Stimulated activated CD4-positive, alpha-beta T cell treated with anti-CD3 and anti-CD28 coated beads, Interleukin-1b, Interleukin-23, amount 100 ng/mL, for 1 hour (primary cell): ENCODE measurements at places on chromosomes 1 and 21.

- DNase-seq = no peak
Observed at GRCh38 chr21:25573409-25574206, 33.7 kb downstream of the MRPL39 start.

- no peak for DNase-seq
Observed at GRCh38 chr21:14870853-14871149, 194.0 kb downstream of the NRIP1 start.

GRCh38 chr21:27110956-27111355, 144.1 kb upstream of the ADAMTS5 start:
- no peak for DNase-seq

GRCh38 chr1:160797271-160797709, 1.3 kb downstream of the LY9 start:
- no peak for DNase-seq

GRCh38 chr1:102897557-102897956, 210.8 kb downstream of the COL11A1 start:
- no peak for DNase-seq

GRCh38 chr1:223732993-223733798, 20.9 kb downstream of the CAPN2 start:
- DNase-seq = no peak

- DNase-seq = no peak
Observed at GRCh38 chr1:233042834-233043233, 92.4 kb downstream of the NTPCR start.

- no peak for DNase-seq
Observed at GRCh38 chr1:8462371-8462892, 144.5 kb downstream of the SLC45A1 start.

- DNase-seq = no peak
Observed at GRCh38 chr1:201219481-201220387, 29.1 kb downstream of the IGFN1 start.

GRCh38 chr1:109641861-109642260, 14.0 kb upstream of the GSTM4 start:
- DNase-seq = no peak

DNA sequence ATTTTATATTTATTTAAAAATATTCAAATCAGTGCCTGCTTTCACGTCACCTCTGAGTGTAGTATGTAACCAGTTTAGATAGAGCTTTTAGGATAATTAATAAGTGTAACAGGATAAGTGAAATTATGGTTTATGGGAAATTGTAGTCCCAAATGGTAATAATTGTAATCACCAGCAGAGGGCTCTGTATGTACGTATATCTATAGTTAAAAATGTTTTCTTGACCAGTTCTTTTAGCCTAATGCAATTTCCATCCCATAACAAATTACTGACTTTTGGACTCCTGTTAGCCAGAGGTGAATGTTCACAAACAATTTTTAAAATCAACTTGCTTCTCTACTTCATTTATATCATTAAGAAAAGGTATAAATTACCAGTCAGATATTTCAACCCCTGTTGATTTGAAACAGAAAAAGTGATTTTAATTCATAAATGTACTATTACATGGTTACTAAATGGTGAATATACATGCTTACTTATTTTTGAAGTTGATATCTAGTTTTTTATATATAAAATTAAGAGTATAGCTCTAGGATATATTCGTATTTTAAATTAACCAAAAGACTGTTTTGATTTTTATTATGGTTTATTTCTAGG, 25.3 kb downstream of the SLC30A7 start:
- no peak for DNase-seq

DNA sequence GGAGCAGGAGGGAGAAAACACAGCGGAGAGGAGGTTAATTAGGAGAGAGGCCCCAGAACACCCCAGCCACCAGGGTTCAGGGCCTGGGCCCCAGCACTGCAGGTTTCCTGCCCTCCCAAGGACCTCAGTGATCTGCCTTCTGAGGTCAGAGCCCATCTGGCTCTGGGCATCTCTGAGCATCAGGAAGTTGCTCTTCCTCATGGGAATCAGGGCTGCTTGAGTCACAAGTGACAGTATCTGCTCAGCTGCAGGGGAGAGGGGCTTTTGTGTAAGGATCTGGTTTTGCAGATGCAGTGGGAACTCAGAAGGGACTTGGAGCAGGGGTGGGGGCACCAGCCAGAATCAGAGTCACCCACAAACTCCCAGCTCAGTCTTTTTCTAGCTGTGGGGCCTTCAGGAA, 472.1 kb downstream of the PTPRU start:
- no peak for DNase-seq

- DNase-seq = peak; percentile 59
Observed at GRCh38 chr1:154955718-154956543, at the start of gene PBXIP1. Gene PBXIP1 (minus strand): TSS chr1:154956099. CDS start chr1:154953721, 2,378 bp downstream.

GRCh38 chr1:45848714-45849113, 45.3 kb downstream of the MAST2 start:
- DNase-seq = no peak

- DNase-seq = no peak
Observed at GRCh38 chr1:214475746-214476145, 75.7 kb downstream of the PTPN14 start.

GRCh38 chr1:155004352-155005075, 1.9 kb downstream of the ZBTB7B start:
- DNase-seq = no peak

- no peak for DNase-seq
Observed at GRCh38 chr1:228207381-228207810, 448 bp upstream of the OBSCN start.

DNA sequence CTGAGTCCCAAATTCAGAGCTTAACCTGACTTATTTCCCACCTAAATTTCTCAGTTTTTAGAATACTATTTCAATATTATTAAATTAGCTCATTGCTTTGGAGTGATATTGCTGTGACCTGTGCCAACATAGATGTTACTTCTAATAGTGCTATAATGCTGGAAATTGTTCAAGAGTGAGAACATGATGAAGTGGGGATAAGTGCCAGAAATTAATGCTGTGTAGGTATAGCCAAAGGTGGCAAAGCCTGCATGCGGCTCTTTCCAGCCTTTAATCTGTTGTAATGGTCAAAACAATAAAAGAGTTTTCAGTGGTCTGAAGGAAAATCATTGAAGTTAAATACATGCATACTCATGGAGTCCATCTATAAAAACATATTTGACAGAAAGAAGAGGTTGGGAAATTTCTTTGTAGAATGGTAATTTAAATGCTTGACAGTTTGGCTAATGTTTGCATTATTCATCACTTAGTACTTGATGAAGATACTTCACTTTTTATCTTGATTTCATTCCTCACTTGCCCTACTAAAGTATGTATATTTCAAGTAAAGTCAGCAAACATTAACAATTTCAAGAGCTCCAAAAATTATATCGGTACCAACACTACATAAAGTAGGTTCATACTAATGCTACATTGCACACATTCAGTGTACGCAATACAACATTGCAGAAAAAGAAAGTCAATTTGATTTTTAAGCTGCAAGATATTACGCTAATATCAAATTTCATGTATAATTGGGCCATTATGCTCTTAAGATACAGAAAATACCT, 82.1 kb downstream of the OLFM3 start:
- DNase-seq = no peak

DNA sequence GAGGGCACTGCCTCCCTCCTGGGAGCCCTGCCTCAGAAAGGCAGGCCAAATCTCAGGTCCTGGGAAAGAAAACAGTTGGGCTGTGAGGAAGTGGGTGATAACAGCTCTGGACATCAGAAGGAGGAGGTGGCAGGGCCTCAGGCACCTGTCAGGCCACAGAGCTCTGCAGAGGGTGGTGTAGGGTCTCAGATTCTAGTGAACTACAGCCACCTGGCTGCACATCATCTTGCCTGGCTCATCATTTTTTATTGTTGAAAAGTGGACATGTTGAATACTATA, 15.3 kb upstream of the ZNF678 start:
- no peak for DNase-seq

- DNase-seq = no peak
Observed at GRCh38 chr1:53838654-53838974, 518 bp upstream of the NDC1 start.
